Stimulated activated CD4-positive, alpha-beta T cell treated with anti-CD3 and anti-CD28 coated beads, TNF-alpha, amount 100 ng/mL, for 1 hour (primary cell): ENCODE measurements at places on chromosomes 6 and 20.

DNA sequence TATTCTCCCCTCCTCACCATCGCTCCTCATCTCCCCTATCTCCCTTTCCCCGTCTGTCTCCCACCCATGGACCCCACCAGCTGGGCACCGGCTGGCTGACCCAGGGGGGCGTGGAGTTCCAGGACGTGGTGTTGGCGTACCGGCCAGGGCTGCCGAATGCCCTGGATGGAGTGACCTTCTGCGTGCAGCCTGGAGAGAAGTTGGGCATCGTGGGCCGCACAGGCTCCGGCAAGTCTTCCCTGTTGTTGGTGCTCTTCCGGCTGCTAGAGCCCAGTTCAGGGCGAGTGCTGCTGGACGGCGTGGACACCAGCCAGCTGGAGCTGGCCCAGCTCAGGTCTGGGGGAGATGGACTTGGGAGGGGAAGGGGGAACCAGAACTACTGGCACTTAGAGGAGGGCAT, 7.7 kb downstream of the DLK2 start:
- no peak for DNase-seq

DNA sequence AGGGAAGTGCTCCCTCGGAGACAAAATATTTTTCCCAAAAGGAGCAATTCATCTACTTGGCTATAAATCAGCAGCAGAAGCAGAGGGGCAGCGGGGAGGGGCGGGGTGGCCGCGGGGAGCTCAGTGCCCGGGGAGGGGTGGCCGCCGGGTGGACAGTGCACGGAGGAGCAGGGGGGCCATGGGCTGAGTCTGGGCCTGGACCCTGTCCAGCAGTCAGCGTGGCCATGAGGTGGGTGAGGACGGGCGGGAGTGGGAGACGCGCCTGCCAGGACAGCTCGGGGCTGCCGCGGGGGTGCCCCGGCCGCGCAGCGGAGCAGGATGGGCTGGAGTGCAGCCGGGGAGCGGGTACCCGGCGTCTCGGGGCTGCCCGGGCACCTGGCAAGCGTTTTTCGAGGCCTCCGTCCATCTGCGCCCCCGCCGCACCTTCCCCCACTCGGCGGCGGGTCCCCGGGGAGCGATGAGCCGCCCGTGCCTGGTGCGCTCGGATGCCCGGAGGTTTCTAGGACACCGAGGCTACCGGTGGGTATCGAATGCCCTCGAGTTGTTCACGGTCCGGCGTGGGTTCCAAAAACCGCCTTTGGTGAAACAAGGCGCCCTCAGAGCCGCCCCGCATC, 229.5 kb downstream of the THBS2 start:
- no peak for DNase-seq

- DNase-seq = no peak
Measured at GRCh38 chr6:27797960-27798359, 114.2 kb downstream of the OR2B2 start.

DNA sequence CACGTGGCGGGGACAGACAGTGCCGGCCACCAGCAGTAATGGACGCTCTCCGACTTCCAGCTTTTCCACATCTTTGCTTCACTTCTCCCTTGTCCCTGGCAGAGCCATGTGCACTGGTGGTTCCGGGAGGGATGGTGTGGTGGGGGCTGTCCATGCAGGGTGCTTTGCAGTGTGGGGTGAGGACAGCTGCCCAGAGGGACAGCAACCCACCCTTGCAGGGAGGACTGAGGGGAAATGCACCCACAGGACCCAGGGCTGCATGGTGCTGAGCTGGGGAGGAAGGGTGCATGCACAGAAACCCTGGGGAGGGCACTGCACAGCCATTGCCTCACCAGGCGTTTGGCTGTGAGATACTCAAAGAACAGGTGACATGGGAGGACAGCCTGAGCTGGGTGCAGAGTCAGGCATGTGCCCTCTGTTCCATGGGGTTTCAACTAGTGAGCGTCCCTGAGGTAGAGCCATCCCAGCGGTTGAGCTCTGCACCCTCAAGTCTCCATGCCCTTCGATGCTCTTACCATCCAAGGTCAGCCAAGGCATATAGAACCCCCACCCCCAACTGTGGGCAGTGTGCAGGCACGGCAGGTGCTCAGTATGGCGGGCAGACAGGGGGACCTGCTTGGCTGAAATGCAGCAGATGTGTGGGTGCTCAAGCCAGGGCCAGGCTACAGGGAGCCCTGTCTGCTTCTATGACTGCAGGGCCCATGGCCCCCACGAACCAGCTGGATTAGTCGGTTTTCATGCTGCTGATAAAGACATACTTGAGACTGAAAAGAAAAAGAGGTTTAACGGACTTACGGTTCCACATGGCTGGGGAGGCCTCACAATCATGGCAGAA, 239.7 kb downstream of the TTLL2 start:
- DNase-seq = no peak

DNA sequence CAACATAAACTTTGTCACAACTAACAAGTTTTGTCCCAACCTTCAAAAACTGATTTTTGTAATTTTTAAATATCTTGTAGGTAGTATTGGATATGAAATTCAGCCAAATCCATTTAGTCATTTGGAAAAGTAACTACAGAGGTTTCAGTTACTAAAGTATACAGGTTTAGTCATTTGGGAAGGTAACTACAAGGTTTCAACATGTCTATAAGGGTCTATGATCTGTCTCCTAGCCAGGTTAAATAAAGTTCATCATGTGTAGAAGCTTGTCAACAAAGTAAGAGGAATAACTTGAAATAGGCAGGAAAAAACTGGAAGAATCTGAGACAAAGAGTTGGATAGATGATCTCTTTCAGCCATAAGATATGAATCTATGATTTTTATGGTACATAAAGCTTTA, 229.8 kb downstream of the COL12A1 start:
- DNase-seq = no peak

DNA sequence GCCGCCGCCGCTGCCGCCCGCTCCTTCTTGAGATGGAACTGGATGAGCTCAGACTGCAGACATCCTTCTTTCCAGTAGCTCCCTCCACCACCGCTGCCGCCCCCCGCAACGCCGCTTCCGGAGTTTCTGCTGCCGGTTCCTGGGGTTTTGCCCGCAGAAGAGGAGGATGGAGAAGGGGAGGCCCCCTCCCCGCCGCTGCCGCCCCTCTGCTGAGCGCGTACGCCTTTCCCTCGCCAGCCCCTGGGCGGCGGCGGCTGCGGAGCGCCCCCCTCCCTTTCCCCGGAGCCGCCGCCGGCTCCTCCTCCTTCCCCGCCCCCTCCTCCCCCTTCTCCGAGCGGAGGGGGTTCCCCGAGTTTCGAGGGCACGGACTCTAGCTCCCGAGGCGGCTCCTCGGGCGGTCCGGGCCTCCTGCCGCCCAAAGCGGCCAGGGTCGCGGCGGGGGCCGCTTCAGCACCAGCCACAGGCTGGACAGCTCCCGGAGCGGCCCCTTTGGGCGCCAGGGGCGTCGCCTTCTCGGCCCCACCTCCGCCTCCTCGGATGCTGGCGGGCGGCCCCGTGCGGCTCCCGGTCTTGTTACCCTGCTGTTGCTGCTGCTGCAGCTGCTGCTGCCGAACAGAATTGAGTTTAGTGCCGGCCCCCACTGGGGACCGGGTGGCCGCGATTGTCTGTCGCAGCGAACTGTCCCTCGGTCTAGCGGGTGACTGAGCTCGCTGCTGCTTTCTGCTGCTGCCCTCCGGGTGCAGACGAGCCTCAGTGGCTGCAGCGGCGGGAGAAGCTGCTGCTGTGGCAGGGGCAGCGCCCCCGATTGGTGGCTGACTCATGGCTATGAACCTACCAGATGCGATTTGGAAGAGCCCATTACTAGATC, 3.1 kb downstream of the MTCL3 start:
- peak; percentile 60 for DNase-seq

DNA sequence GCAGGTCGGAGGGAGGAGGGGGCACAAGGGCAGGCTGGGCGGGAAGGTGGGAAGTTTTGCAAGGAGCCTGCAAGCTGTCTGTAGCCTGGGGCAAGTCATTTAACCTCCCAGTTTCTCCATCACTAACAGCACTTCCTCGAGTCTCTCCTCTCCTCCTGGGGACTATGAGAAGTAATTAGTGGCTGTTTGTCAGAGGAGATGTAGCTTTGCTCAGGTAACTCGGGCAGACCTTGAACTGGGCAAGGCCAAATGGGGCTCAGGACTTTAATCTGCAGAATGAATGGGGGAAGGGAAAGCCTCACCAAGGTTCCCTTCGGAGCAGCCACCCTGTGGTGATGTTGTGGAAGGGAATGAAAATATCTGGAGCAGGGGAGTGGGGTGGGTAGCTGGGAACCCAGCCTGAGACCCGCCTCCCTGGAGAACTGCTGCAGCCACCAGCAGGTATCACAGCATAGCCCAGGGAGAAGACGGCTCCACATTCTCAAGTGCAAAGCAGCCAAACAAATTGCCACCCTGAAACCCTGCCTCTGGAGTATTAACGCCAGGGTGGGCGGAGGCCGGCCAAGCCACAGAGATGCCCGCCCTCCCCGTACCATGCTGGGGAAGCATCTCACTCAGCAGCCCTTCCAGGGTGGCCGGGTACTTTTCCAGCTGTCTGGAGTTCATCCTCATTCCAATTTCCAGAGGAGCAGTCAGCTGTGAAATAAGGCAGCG, 6.1 kb upstream of the LEMD2 start:
- no peak for DNase-seq

- no peak for DNase-seq
Measured at GRCh38 chr6:46325561-46326530, 155.1 kb upstream of the ENPP5 start.

- no peak for DNase-seq
Measured at GRCh38 chr6:15953152-15953880, 175.6 kb upstream of the MYLIP start.

- no peak for DNase-seq
Measured at GRCh38 chr6:138277835-138278234, 59.5 kb upstream of the PBOV1 start.

GRCh38 chr6:68108233-68108835, 526.7 kb upstream of the ADGRB3 start:
- no peak for DNase-seq

DNA sequence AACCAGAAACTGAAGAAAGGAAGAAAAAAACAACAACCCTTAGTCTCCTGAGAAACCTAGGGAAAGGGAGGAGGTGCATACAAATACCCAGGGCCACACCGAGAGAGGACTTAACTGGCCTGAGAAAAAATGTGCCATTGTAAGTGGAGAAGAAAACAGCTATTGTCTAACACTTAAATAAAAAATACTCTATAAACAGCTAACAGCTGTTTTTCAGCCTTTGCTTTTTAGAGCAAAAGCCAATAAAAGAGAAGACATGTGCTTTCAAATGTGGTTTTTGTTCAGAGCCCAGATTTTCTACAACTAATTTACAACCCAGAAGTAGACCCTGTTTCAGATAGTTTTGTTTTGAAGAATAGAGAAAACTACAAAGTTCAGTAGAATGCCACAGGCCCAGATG, 56.0 kb upstream of the SLC22A16 start:
- DNase-seq = no peak

- no peak for DNase-seq
Measured at GRCh38 chr6:156866220-156867015, 89.2 kb downstream of the ARID1B start.

DNA sequence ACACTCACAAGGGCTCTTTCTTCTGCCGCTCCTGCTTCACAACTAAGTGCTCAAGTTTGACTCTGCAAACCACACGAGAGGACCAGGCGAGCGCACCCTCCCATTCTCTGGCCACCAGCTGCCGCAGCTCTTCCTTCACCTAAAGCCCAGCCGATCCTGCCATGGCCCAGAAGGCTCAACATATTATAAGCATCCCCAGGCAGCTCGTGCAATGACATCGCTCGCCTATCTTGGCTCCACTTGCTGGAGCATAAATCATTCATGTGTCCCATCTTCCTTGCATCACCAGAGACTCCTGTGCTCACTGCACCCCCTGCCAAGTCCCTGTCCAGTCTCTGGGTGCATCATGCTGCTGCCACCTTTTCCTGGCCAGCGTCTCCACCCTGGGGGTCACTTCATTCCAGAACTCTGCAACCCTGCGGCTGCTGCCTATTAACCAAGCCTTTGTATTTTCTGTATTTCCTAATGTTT, 59.0 kb downstream of the PSMG4 start:
- DNase-seq = no peak

DNA sequence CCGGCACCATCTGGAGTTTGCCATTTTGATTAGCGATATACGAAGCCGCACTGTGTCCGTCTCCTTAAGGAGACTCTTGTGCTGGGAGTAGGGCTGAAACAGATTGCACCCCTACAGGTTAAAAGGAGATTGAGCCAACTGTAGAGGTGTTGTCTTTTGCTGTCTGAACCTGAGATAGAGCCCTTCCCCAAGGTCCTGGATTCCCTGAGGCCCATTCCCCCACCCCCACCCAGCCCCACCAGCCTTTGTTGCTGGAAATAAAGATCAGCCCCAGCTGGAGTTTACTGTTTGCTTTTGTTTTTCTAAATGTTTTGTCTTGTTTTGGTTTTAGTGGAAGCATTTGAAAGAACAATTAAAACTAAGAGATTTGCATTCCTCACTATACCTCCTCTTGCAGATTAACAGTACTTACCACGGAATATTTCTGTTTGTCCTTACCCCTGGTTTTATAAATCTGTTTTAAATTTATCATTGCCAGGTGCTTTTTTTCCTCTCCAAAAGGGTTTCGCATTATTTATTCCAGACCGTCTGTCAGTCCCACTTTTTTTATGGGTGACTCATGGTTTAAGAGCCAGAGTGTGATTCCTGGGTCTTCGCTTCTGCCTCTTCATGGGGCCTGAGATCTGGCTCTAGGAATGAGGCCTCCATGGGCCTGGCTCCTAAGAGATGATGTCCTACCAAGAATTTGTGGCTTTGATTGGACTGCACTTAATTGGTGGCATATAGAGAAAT, 169.2 kb downstream of the DTNBP1 start:
- DNase-seq = no peak

DNA sequence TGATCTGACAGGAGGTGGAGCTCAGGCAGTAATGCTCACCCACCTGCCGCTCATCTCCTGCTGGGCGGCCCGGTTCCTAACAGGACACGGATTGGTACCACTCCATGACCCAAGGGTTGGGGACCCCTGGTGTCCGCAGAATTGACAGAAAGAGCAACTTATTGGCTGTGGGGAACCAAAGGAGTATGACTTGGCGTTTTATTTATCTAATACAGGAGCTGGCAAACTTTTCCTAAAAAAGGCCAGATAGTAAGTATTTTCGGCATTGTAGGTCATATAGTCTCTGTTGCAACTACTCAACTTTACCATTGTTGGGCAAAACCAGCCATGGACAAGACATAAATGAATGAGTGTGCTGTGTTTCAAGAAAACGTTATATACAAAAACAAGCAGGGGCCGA, 44.4 kb upstream of the TRAF3IP2 start:
- DNase-seq = no peak

DNA sequence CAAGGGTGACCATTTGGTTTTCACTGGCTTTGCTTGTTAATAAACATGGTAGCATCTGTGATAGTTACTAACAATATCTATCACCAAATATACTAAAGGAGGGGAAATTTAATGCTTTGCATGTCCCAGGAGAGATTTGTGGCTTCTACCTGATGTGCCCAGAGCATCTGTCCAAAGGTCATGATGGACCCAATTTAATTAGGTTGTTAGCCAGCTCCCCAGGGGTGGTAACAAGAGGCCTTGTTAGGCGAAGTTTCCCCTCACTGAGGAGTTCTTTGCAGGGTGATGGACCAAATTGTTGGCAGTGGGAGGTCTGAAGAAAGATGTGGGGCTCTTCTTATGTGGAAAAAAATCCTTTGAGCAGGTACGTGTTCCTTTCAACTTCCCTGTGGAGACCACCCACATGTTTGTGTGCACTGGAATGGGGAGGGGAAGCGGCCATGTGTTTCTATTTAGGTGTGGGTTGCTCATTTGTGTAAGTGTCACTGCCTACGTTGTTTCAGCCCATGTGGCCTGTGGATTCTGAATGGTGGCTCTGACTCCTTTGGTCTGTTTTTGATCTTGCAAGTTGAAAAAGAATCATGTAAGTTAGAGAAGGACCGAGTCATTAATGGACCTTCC, 137.6 kb downstream of the CLIC5 start:
- DNase-seq = no peak

GRCh38 chr6:158316022-158316421, 3.8 kb downstream of the TULP4 start:
- no peak for DNase-seq
